CD4-positive, alpha-beta T cell treated with Interleukin-12 subunit alpha and Interleukin-12 subunit beta, for 1 hour (primary cell): ENCODE measurements at places on chromosomes 13 and 19.

GRCh38 chr13:46647512-46648065 is 94.6 kb downstream of the LRCH1 start:
- DNase-seq, result no peak

DNA sequence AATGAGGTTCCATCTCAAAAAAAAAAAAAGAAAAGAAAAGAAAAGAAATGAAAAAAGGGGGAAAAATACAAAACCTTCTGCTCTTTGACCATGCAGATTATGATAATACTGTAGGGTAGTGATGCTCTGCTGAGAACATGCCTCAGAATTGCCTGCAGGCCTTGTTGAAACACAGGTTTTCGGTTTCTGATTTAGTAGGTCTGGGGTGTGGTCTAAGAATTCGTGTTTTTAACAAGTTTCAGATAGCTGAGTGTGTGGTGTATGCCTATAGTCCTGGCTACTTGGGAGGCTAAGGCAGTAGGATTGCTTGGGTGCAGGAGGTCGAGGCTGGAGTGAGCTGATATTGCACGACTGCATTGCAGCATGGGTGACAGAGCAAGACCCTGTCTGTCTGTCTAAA is 14.9 kb upstream of the CYP2B6 start:
- DNase-seq, result no peak

GRCh38 chr13:67148161-67148571 is 82.0 kb downstream of the PCDH9 start:
- DNase-seq, result no peak

- no peak for DNase-seq
Measured at GRCh38 chr13:26382366-26382765, 128.4 kb downstream of the CDK8 start.

DNA sequence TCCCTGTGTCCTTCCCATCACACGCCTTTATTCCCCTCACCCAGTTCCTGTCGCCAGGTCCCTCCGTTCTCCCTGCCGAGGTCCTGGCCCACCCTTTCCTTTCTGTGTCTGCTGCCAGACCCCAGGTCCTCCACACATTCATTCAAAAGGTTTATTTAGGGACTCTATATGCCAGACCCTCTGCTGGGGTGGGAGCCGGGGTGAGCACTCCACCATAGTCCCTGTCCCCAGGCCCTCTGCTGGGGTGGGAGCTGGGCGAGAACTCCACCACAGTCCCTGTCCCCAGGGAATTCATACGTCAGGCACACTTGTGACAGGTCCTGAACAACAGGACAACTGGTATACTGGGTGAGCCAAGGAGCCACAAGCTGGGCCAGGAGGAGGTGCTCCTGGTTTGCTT is 34.4 kb upstream of the TUBGCP3 start:
- DNase-seq, result no peak

GRCh38 chr19:1125601-1126467 is 22.0 kb downstream of the GPX4 start:
- no peak for DNase-seq

GRCh38 chr13:77318741-77319140 is 8.2 kb downstream of the MYCBP2 start:
- DNase-seq, result no peak

DNA sequence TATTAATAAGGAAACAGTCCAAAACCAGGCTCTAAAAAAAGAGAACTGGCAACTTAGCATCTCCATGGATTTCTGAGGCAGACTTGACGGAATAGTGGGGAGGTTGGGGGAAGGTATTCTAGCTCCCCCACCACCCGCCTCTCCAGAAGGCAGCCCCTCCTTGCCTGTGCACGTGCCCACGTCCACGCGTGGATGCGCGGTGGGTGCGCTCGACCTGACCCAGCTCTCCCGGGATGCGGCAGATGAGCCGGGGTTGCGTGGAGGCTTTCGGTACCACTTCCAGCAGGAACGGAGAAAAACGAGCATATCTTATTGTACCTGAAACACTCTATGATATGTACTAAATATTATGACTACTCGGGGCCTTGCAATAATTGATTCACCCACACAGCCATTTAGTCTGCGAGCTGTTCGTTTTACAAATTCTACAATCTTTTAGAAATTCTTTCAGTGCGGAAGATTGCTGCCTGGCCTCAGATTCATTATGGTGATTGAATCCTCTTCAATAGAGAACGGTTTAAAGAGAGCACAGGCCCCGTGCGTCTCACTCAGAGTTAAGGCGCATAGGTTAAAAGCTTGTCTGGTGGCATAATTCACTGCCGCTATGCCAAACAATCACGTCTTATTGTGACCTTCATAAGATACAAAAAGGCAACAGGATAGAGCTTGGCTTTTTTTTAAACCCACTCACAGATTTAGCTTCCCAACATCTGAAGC is 117.9 kb downstream of the URI1 start:
- no peak for DNase-seq

GRCh38 chr13:91468301-91468700 is 69.9 kb downstream of the GPC5 start:
- DNase-seq, result no peak

DNA sequence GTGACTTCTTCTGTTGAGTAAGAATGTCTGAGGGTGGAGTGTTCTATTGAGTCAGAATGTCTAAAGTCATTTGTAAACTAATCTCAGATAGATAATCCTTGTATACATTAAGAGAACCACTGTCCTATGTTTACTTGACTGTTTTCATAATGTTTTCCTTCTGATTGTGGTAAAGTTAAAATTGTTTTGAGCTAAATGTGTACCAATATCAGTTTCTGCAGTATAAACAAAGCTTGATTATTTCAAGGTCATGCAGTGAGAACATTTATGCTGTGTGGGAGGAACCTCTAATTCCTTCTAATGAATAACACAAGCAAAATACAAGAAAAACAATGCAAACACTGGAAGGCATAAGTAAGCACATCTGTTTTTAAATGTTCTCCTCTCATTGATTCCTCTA is 434.6 kb downstream of the FGF14 start:
- no peak for DNase-seq

GRCh38 chr13:94613051-94613450 is 11.4 kb downstream of the GPR180 start:
- no peak for DNase-seq

DNA sequence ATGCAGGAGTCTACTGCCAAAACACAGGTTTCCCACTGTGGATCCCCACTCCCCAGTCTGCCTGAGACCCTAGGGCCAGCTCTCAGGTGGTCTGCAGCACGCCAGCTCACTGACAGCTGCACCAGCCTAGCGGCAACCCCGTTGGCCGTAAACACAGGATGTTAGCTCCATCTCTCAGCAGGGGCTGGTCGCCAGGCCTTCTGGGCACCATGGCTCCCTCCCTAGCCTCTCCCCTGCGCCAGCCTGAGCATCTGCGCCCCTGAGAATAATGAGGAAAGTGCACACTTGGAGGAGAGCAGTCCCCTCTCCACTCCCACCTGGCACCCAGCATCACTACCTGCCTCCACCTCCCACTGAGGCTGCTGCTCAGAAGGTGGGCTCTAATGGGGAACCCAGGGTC is 20.8 kb upstream of the EPHX3 start:
- no peak for DNase-seq

GRCh38 chr19:47623921-47624391 is 15.0 kb downstream of the BICRA start:
- DNase-seq, result no peak

DNA sequence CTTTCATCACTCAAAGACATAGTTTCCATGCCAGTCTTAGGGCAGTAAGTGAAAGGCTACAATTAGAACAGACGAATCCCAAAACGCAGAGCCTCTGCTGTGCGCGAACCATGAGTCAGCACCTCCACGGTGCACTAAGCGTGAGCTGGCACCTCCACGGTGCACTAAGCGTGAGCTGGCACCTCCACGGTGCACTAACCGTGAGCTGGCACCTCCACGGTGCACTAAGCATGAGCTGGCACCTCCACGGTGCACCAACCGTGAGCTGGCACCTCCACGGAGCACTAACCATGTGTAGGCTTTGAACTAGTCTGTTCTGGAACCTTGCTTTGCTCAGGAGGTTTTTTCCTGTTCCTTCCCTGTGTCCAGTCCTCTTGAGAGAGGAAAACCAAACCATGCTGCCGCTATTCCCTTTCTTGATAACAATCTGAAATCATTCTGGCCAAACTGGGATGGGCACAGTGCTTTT is 120.6 kb downstream of the IRS2 start:
- DNase-seq, result no peak

DNA sequence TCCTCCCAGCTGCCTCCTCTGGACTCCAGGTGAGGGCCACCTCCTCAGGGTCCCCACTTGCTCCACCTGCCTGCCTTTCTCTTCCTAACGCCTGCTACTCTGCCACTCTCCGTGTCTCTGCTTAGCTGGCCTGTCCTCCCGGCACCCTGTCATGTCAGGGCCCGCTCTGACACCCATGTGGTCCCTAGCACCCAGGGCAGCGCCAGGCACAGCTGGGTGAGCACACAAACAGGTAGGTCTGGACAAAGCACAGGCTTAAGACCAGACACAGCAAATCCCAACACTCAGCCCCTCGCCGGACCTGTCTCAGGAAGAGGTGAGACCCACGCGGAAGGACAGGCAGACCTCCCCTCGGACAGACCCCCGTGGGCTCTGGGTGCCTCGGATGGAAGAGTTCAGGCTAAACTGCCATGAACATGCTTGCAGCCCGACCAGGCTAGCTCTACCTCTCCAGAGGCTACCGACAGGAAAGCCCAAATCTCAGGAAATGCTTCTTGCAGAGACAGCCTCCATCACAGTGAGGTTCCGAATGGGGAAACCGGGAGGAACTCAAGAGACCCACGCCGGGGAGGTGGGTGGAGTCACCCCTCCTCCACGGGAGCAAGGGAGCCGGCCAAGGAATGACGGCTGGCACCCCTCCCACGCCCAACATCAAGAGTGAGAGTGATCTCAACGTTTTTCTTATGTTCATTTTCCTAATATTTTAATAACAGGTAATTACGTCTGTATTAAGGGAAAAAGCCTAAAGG is 12.5 kb downstream of the ZNF787 start:
- DNase-seq, result no peak

DNA sequence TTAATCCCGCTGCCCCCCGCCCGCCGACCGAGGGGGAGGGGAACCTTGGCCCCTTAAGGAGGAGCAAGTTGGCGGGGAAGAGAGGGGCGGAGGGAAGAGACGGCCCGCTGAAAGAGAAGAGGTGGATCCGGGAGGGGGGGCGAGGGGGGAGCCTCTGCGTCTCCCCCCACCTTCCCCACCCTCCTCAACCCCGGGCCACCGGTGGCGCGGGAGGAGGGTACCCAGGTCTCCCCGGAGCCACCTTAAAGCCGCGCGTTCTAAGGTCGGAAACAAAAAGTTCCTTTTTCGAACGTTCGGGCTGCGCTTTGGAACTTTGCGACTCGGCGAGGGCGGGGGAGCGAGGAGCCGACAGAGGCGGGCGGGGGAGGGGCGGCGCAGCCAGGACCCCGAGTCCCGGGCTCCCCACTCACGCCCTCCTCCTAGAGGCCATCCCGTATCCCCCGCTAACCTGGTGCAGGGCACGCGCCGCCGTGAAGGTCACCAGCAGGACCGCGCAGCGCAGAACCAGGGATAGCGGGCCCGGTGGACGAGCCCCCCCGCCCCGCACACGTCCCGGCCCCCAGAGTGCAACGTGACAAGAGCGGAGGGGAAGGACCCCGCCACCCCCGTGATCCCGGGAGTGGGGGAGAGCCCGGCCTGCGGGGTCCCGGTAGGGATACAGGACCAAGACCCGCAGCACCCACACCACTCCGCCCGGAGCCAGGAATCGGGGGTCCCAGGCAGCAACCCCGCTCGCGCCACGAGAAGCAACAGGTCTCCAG is 659 bp downstream of the ERF start:
- DNase-seq, result peak; percentile 78

- no peak for DNase-seq
Measured at GRCh38 chr13:84528408-84529070, 646.3 kb upstream of the SLITRK1 start.

GRCh38 chr19:13975870-13976269 is 23.6 kb downstream of the DCAF15 start:
- no peak for DNase-seq

DNA sequence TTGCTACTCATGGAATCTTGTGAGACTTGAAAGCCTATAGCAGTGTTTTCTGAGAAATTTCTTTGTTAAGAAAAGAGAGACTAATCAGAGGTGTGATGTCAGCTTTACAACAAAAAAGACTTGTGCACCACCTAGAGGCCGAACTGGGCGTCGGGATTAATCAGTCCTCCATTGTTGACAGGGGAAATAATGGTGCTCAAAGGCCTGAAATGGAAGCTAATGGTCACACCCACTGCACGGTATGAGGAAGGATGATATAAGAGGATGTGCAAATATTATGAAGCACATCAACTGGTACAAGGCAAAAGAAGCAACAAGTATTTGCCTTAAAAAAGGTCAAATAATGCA is 480.2 kb upstream of the MIR17HG start:
- peak; percentile 2 for DNase-seq

GRCh38 chr19:5057860-5058259 is 88.9 kb downstream of the KDM4B start:
- DNase-seq, result no peak

DNA sequence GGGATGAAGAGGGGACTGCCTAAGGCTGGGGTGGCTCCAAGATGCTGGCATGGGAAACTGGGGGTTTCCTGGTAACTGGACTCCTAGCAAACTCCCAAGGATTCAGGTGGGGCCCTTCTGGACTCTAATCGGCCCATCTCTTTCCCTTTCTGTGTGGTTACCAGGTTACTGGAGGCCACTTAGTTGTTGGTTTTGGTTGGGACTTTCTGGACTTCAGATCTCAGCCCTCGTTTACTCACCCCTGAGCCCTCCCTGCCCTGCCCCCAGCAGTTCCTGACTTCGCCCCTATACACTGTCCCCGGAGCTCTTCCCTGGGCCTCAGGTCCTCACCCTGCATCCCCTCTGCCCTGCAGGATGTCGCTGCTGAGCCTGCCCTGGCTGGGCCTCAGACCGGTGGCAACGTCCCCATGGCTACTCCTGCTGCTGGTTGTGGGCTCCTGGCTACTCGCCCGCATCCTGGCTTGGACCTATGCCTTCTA is 328 bp downstream of the CYP4F12 start:
- DNase-seq, result peak; percentile 1

- no peak for DNase-seq
Measured at GRCh38 chr13:89852570-89852969, 1494.9 kb upstream of the MIR17HG start.
